IMR-90 (cell line): ENCODE measurements at places on chromosomes 16 and 17. TPM values are rescaled to one million over a fixed set of nuclear protein-coding genes. Genes with fewer than 3 reads are reported as not detected.

DNA sequence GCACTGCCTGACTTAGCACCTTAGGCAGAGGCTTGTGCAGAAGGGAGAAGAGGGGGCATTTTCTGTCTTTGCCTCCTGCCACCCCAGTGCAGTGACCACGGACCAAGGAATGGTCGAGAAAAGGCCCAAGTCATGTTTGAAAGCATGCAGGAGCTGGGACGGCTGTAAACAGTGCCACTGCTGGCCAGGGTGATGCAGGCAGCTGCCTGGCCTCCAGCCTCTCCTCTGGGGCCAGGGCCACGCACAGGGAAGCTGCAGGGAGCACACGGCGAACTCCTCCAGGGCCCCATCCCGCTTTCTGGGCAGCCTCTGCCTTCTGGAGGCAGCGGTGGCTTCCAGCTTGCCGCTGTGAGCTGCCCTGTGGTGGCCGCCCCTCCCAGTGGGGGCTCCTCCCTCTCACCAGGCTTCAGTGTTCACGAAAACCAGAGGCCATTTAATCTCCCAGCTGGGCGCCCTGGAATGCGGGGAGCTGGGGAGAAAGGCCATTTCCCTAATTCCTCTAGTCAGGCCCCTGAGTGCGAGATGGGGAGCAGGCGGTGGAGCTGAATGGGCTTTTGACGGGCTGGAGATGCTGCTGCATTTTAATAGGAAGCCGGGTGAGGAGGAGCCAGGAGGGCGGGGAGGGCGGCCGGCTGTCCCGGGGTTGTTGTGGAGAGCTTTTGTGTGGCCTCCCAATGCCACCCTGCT, 28.7 kb upstream of the DNAI2 start:
- DNase-seq, result no peak

DNA sequence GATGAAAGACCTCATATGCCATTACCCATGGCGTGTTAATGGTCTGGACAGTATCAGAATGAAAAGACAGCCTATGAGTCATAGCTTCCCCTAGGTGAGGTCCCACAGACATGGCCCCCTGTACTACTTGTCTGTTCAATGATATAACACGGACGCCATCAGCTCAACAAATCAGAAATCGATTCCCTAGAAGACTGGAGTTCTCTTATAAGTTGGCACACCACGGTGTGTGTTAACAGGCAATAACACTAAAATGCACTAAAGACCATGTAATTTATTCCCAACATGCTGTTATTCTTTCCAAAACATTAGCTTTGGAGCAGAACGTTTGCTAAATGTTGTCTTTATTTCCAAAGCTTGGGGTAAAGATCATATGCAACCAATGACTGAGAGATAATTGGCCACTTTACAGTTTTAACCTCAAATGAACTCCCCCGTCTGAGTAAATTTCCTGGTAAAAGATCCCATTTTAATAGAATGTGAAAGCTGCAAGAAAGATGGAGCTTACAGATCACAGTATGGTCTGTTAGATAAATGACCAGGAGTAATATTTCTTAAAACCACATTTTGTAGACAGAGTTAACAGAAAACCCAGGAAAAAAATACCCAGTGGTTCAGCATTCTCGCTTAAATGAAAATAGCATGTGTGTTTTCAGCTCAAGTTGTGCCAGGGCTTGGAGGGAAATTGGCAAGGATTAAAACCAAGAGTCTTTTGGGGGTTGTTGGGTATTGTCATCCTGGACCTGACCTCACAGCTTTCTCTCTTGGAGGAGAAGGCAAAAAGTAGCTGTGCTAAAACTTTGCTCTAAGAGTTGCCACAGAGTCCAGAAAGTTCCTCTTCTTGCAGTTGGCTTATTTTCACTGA, 65.9 kb downstream of the PCTP start:
- no peak for DNase-seq

Gene OTOP3
- not detected in 2 replicates for polyA plus RNA-seq

Gene ICAM2
- 0.12 and 0.17 TPM in 2 replicates for polyA plus RNA-seq

Gene DNAI2
- not detected in 2 replicates for polyA plus RNA-seq

Gene SLC16A11
- not detected in 2 replicates for polyA plus RNA-seq
